ENCODE measurements at places on chromosomes 3 and 15.

- no peak for ATAC-seq
These were observed 155.6 kb downstream of the SQOR start for GRCh38 chr15:45790325-45790943.

DNA sequence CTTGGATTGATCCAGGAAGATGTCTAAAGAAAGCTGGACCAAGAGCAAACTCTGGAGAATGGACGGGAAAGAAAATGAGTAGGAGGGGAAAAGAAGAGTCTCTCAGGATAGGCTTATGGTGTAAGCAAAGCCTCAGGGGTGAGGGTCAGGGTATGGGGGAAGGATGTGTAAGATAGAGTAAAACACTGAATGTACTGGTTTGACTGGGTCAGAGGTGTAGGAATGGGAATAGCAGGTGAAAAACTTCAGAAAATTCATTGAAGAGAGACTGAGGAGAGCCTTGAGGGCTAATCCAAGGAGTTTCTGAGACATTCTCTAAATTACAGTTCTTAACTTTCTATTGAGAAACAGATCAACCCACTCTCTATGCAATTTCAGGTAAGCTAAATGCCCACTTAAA is 857.3 kb downstream of the FHIT start:
- no peak for ATAC-seq

GRCh38 chr3:141103503-141103902 is 52.4 kb downstream of the SPSB4 start:
- ATAC-seq = no peak

DNA sequence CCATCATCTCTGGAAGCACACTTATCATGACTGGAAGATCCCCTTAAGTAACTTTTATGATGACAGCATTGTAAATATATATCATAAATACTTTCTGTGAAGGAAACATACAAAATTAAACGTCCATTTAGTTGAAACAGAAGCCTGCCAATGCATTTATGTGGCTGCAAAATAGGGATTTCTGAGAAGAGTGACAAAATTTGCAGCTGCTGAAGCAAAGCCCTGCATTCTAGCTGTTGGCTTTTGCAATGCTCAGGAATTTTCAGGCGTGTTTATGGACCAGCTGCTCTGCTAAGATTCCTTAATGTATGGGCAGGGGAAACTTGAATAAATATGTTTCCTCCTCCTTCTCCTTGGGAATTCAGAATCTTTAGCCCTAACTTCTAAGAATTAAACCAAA is 137.3 kb downstream of the CACNA2D3 start:
- no peak for ATAC-seq

DNA sequence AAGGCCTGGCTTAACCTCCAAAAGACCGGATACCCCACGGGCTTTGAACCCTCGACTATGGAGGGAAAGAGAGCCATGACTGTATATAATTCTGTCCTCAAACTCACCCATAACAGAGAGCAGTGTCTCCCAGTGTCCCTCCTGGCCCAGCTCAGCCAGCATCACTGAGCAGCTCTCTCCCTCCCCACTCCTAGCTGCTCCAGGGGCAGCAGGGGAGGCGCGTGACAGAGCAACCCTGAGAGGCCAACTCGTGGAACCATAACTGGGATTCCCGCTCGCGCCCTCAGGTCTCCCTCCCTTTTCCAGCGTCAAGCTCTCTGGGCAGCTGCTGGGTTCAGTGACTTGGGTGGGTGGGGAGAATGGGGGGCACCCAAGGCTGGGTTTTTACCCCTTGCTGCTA is 561 bp upstream of the CPLX3 start:
- ATAC-seq = no peak

- no peak for ATAC-seq
These were observed 13.0 kb downstream of the TMEM202 start for GRCh38 chr15:72411111-72411510.

DNA sequence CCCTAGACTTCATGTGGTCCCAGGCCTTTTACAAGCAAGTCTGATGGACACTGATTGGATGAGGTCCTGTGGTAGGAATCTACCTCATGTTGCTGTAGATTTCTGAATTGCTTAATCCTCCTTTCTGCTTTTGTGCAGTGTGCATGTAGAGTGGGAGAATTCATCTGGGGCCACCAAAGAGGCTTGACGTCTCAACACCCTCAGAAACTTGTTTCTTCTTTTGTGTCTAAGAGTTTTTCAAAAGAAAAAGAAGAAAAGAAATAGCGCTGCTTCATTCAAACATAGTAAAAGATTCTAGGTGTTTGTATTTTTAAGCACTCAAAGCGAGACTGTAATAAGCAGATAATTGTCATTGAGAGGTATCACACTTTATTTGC is 46.2 kb downstream of the NR1D2 start:
- no peak for ATAC-seq

DNA sequence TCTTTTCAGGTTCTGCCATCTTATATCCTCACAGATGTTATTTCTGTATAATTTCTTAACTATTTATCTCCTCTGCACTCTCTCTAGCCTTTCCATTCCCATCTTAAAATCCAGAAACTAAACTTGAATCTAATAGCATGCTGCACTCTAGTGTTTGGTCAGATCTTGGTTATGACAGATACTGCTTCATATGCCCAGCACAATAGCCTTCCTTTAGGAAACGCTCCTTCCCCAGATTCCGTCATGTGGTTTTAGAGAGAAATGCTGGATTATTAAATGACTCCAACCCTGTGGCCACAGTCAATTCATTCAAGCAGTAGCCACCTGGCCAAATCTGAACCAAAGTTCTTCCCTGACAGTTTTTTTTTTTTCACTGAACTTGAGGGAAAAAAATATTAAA is 19.4 kb downstream of the RASGRP1 start:
- ATAC-seq = no peak

- peak; percentile 28 for ATAC-seq
These were observed 6.3 kb upstream of the SCN5A start for GRCh38 chr3:38655708-38656300.

- ATAC-seq = no peak
These were observed 2.3 kb downstream of the PPCDC start for GRCh38 chr15:75025548-75026260.

DNA sequence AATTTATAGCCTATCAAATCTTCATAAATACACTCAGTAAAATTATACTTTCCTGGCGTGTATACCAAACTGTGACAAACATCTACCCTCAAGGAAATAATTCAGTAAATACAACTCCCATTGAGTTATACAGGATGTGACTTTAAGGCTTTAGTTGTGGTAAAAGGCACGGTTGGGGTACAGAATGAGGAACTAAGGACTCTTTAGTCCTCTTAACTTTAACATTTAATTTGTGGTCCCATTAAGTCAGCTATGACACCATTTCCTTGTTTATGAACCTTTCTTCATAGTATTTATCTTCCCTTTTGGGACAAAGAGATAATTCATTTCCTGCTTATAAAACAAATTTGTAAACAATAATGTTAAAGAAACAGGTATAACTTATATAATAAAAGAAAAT is 30.2 kb downstream of the IFT80 start:
- peak; percentile 78 for ATAC-seq

- ATAC-seq = no peak
These were observed 114.3 kb downstream of the NSUN3 start for GRCh38 chr3:94176988-94177745.

- no peak for ATAC-seq
These were observed 31.5 kb downstream of the APH1B start for GRCh38 chr15:63308947-63309346.

DNA sequence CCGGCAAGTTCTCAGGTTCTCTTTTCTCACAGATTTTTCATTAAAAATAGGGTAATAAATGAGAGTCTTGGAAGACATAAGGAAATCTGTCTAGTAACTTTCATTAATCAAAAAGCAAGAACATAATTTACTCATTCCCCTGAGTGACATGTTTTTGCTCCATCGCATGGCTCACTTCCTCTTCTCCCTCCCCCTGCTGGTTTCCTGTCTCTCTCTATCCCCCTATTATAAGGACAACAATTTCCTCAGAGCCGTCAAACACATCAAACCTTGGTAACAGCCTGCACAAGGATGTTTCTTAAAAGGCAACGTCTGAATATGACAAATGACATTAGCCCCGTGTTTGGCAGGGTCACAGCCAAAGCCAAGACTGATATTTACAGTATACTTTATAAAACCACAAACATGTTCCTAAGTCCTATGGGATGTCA is 1149.6 kb downstream of the IGSF11 start:
- peak; percentile 27 for ATAC-seq

- ATAC-seq = no peak
These were observed 294.2 kb upstream of the SEMA6D start for GRCh38 chr15:47422881-47423665.

GRCh38 chr3:13074006-13074375 is 762 bp upstream of the IQSEC1 start:
- ATAC-seq = no peak

DNA sequence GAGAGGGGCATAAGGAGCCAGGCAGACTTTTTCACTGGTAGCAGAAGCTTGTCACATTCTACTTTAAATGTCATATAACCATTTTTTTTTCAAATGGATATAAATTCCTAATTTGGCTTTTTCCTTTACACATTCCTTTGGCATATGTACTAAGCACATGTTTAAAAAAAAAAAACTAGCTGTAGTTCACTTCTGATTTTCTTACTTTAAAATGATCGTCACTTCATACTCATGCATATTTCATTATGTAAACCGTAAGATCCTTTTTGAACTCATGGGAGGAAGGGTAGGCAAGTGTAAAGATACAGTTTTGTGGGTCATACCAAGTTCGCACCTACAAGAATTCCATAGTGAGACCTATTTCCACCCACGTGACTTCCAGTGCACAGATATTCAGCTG is 45.1 kb upstream of the BFSP2 start:
- no peak for ATAC-seq

DNA sequence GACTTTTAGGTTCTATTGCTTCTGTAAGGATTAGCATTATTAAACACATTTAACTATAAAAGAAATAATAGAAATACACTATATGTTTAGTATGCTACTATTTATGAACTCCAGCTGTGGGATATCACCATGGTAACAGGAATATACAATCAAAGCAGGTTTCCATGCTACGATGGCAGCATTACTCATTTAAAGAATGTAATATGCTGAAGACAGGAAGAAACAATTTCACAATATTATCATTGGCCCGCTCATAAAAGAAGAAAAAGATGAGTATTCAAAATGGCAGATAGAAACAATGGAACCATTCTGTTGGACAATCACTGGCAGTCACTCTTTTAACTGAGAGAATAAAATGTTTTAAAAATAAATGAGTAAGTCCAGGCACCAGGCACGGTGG is 153.4 kb downstream of the CBLB start:
- no peak for ATAC-seq

GRCh38 chr3:197312431-197312830 is 14.0 kb upstream of the DLG1 start:
- no peak for ATAC-seq

- no peak for ATAC-seq
These were observed 785.4 kb upstream of the ROBO1 start for GRCh38 chr3:80553211-80553610.

DNA sequence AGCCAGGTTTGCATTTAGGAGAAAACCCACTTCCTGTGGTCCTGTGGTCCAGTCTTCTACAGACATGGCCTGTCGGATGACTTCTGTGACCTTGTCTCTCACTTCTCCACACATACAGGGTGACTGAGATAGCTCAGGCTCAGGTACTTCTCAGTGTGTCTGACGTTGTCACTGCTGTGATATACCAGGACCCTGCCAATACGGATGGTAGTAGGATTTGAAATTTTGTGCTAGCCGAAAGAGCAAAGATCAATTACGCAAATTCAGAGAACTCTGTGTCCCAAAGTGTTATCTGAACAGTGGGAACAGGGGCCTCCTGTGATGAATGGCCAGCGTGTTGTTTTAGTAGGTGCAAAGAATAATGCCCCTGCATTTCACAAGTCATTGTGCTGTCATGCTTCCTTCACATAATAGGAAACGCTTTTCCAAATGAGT is 128.9 kb downstream of the MCTP2 start:
- ATAC-seq = no peak

GRCh38 chr15:35583863-35584528 is 38.0 kb upstream of the DPH6 start:
- ATAC-seq = no peak

DNA sequence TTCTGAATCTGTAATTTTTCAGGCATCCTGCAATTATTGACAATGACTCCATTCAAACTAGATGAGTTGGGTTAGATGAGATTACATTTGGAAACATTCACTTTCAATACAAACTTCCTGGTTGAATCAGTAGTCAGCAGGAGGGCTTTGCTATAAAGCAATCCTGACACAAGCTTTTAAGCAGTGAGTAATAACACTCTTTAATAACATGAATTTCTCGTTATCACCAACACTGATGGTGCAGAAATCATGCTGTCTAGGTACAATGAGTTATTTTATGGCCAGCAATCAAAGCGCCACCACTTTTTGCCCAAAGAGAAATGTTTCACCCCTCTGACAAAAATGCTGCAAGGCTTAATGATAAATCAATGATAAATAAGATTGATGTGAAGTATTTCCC is 474.8 kb upstream of the CNTN4 start:
- ATAC-seq = no peak

DNA sequence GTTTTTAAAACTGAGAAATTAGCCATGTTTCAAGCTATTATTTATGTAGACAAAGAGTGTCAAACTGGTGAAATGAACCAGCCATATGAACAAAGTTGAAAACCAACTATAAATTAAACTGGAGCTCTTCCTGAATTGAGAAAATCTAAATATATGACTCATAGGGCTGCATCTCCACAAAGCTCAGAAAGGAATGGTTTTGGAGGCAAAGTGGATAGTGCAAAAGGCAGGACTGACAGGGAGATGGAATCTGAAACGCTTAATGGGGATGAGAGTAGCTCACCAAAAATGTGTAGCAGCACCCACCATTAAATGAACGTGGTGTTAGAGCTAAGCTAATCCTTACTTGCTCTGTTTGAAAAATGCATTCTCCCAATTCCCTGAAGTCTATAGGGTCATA is 1066.0 kb downstream of the AGBL1 start:
- ATAC-seq = no peak

DNA sequence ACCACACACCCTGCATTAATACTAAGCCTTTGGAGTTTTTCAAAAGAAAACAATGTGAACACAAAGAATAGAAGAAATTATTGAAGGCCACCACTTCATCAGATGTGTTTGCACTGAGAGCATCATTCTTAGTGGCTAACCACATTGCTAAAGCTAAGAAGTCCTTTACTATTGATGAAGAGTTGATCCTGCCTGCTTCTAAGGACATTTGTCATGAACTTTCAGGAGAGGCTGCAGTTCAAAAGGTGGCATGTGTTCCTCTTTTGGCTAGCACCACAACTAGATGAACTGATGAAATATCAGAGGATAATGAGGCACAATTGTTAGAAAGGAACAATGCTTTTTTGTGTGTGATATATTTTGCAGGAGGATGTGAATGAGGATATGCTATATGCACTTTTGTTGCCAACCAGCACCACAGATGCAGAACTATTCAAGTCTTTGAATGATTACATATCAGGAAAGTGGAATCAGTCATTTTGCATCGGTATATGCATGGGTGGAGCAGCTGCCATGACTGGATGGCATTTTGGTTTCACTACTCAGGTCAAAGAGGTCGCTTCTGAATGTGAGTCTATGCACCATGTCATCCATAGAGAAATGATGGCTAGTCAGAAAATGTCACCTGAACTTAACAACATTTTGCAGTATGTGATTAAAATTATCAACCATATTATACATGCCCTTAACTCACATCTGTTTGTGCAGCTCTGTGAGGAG is 2.5 kb upstream of the EID1 start:
- no peak for ATAC-seq

Measured in stimulated activated memory B cell treated with anti-CD40 and anti-IgM and Interleukin-4, amounts not matched to agents 10 μg/mL and 1 μg/mL and 100 μg/mL, for 72 hours (primary cell).